ENCODE measurements at places on chromosomes 2 and 18.

- no peak for DNase-seq
These were observed 34.6 kb downstream of the PRPF40A start for GRCh38 chr2:152682663-152683062.

DNA sequence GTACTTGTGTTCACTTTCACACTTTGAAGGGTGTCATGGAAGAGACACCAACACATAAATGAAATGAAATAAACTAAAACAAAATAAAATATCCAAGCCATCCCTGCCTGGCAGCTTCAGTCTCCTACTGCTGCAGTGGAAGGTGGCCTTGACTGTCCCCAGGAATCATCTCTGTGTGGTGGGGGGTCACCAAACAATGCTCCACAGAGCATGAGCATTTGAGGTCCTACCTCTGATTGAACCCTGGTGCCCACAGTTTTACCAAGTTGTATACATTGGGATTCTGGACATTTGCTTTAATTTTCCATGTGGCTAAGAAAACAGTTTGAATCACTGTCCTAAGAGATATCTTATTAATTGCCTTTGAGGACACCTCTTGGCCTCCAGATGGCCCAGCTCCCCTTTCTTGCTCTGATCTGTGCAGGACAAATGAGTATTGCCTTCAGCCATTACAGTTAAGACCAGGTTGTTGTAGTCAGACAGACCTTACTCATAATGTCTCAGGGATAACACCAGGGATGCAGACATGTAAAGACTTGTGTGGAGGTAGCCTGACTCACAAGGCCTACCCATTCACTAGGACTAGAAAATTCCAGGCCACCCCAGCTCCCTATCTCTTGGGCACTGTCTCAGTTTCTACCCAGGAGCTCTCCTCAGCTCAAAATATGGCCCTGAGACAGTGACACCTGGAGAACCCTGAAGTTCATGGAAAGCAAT is 195.0 kb downstream of the MYCN start:
- no peak for DNase-seq

DNA sequence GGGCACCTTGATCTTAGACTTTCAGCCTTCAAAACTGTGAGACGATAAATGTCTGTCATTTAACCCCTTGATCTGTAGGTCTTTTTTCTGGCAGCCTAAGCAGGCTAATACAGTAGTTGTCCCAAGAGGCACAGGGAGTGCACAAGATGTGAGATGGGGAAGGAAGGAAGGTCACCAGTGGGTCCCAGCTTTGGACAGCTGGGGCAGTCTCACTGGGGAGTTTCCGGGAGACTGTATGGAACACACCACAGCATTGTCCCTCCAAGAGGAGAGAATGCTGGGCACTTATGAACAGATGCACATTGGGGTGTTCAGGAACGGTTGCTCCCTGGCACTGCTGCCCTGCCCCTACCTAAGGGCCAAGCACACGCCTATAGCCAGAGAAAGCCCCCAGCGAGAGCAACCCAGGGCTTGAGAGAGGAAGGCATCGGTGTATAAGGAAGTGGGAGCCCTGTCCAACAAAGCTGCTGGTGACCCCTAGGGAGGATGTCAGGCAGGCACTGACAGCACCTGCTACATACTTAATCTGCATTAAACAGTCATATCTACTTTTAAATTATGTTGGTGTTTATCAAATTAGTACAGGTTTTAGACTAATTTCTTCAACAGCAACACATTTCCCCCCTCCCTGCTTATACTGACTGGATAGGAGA is 11.6 kb upstream of the NCK2 start:
- DNase-seq = no peak

GRCh38 chr2:30367232-30368070 is 79.6 kb upstream of the LCLAT1 start:
- no peak for DNase-seq

- DNase-seq = no peak
These were observed 144.9 kb downstream of the CERS6 start for GRCh38 chr2:168600949-168601348.

DNA sequence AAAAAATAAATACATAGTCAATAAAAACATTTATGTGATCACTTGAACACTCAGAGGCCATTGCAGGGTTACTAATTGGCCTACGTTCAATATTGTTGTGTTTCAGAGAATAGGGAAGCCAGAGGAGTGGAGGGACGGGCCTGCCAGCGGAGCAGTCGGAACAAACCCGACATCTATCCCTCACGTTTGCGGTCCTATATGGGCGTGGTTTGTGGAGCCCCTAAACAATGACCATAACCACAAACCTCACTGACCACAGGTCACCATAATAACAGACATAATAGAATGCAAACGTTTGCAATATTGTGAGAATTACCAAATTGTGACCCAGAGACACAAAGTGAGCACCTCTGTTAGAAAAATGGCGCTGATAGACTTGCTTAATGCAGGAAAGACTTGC is 19.5 kb upstream of the ZNF516 start:
- DNase-seq = no peak

DNA sequence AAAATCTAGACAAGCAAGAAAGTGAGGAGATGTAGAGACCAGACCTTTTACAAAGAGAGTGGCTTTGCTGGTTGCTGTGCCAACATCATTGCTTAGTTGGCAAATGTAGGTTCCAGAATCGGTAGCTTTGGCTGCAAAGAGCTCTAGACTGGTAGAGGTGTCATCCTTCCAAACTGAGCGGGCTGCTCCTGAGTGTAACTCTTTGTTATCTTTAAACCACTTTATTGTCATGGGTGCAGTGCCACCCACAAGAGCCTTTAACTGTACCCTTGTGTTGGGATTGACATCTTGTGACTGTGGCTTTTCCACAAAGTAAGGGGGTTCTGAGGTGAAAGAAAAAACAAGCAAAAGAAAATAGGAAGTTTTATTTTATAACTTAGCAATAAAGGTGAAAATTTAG is 77.2 kb downstream of the TTN start:
- DNase-seq = no peak

DNA sequence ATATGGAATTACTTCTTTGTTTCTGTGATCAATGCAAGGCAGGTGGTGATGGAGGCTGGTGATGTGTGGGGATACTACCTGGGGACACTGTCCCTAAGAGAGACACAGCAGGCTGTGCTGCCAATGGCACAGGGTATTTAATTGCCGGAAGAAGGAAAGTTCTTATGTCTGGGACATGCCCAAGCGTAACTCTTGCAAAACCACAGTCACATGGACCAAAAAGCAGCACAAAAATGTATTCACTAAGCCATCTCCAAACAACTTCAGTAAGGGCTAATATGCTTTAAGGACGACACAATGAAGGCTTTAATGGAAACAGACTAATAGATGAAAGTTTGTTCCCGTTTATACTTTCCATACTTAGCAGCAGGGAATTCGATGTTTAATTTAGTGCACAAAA is 49.7 kb upstream of the AP1S3 start:
- DNase-seq = no peak

DNA sequence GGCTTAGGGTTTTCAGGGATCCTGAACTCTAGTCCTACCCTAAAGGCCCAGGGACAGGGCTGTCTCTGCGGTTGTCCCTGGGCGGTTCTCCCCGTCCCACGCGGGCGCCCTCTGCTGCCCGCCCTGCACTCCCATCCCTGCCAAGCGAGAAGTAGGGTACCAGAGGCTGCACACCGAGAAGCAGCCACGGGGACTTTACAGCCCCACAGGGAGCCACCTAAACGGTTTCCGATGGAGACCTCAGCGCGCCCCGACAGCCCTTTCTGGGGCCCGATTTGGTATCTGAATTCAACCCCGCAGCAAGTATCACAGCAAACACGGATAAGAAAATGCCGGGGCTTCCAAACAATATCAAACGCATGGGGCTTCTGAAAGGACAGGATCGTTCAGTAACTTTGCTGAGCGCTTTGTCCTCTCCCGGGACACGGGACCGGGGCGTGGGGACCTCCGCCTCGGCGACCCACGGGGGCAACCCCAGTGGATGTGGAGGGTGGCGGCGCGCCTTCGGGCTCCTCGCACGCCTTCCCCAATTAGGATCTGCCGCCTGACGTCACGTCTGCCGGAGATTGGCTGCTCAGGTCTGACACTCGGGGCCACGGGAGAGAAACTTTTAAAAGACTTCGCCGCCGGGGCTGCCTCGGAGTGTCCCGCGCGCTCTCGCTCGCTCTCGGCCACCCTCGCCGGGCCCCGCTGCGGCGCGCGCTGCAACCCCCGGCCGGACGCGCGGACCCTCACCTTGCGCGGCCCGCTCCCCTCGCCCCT is at the start of gene LTBP1:
Gene LTBP1 (plus strand): TSS at position 640 of the 762 bp plus-strand sequence. CDS start 372 bp downstream, outside the sequence.
- DNase-seq = no peak

DNA sequence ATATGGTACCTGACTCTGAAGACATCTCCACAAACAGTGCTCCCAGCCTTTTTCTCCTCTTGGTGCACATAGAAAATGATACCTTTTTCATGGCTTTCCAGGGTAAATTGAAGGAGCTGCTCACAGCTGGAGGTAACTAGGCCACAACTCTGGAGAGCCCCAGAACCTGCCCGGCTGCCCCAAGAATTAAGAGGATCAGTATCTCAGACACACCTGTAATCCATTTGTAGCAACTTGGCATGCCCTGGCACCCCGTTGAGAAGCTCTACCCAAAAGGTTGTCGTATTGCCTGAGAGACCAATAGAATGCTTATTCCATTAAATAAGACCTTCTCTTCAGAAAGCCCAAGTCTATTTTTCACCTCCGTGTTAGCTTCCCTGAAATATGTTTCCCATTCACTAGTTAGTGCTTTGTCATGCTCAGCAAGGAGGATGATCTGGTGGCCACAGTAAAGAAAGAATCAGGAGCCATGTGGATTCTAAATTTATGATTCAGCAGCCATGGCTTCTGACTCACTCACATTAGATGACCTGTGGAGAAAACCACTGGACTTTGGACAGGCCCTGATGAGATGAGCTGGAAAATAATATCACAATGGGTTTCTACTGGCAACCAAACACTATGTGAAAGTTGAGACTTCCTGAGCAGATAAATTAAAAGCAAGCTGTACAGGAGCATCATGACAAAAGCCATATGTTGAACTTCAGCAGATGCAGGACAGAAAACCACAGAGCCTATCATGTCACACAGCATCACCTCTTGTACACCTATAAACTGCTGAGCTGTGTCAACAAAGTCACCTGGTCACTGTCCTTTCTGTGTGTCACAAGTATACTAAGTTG is 253.3 kb upstream of the OSR1 start:
- no peak for DNase-seq

- no peak for DNase-seq
These were observed 35.7 kb downstream of the XRCC5 start for GRCh38 chr2:216144857-216145256.

GRCh38 chr18:27794181-27794926 is 382.6 kb downstream of the CDH2 start:
- no peak for DNase-seq
